ENCODE measurements at places on chromosomes 16 and 17.

DNA sequence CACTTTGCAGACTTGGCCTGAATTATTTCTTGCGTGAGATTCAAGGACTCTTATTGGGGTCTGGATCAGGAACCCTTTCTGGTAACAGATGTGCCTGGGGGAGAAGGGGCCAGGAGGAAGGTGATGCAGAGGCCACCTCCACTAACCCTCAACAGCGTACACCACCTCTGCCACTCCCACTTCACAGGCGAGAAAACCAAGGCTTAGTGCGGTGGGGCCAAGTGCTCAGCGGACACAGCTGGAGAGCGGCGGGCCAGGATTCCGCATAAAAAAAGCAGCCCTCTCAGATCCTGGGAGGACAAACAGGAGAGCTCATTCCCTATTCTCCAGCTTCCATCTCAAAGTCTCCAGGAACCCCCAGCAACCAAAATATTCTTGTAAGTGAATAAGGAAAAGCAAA, 51.4 kb downstream of the SLC7A5 start:
- no peak for DNase-seq

GRCh38 chr17:35890774-35891155, 10.6 kb upstream of the CCL5 start:
- peak; percentile 85 for DNase-seq

- DNase-seq, result no peak
These were observed 2.1 kb upstream of the FAM83G start for GRCh38 chr17:19006698-19007097.

- no peak for DNase-seq
These were observed 115.0 kb downstream of the MGAT5B start for GRCh38 chr17:76983075-76983775.

GRCh38 chr16:70652322-70652721, 6.0 kb downstream of the IL34 start:
- DNase-seq, result no peak

DNA sequence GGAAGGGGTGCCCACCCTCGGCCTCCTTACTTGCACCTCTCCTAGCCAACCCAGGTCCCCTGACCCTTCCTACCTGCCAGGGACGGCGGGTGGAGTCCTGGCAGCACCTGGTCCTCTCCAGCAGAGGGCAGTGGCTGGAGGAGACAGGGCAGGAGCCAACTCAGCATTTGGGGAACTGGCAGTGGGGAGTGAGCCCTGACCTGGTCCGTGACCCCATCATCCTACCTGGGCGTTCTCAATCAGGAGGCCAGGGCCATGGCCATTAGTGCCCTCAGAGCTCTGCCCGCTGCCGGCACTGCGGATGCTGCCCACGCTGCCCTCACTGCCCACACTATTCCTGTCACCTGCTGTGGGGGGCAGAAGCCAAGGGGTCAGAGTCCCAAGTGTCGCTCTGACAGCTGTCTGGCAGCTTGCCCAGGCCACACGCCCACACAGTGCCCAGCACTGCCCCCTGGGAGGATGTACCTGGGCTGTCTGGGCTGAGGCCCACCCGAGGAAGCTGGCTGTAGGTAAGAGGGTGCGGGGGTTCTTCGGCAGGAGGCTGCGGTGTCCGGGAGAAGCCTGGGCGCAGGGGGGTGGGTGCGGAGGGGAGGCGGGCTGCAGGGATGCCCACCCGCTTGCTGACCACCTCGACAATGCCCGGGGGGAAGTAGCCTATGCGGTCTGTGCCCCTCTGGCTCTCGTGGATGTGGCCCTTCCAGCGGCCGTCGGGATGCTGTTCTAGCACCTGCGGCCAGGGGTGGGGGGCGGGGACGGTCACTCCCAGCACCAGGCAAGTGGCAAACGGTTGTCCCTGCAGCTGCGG, 10.8 kb downstream of the CASKIN2 start:
- no peak for DNase-seq

DNA sequence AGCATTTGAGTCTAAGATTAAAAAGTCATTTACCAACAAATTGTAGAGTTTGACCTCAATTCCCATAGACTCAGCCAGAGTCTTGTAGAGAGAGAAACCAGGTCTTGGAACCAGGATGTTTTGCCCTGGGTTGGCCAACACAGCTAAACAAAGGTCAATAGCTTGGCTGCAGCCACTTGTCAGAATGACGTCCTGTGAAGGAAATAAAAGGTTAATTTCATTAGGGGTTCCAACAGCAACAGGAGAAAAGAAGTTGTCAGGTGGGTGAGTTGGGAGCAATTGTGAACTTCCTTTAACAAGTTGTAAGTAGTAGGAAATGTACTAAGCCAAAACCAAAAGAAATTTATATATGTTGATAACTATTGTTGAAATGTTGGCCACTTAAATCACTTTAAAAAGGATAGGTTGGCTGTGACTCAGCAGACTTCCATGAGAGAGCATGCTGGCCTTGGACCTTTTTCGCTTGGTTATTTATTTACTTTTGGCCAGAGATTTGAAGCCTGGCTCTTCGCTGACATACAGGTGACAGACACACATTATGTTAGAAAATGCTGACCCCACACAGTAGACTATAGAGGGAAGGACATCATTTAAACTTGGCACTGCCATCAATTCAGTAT, 4.3 kb downstream of the TAT start:
- DNase-seq, result no peak

DNA sequence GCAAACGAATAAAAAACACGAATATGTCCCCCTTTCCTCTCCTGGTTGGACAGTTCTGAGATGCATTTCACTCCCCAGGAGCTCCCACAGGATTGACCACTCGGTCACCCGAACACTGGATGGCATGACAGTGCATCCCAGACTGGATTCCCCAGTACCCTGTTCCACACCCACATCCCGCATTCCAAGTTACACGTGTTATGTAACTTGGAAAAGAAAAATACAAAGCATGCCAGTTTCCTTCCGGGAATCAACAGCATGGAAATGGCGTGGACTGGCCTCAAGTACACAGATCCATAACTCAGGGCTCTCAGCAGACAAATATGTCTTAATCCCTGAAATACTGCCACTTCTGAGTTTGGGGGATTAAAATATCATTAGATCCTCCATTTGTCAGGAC, 12.6 kb upstream of the KLHL36 start:
- DNase-seq, result no peak

DNA sequence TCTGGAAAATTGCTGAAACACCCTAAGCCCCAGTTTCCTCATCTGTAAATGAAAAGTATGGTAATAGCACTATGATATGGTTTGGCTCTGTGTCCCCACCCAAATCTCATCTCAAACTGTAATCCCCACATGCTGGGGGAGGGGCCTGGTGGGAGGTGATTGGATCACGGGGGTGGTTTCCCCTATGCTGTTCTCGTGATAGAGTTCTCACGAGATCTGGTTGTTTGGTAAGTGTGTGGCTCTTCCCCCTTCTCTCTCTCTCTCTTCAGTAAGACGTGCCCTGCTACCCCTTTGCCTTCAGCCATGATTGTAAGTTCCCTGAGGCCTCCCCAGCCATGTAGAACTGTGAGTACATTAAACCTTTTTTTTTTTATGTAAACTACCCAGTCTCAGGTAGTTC, 490.7 kb downstream of the TMEM114 start:
- DNase-seq, result no peak

- no peak for DNase-seq
These were observed 53.2 kb downstream of the PIPOX start for GRCh38 chr17:29096094-29096493.

DNA sequence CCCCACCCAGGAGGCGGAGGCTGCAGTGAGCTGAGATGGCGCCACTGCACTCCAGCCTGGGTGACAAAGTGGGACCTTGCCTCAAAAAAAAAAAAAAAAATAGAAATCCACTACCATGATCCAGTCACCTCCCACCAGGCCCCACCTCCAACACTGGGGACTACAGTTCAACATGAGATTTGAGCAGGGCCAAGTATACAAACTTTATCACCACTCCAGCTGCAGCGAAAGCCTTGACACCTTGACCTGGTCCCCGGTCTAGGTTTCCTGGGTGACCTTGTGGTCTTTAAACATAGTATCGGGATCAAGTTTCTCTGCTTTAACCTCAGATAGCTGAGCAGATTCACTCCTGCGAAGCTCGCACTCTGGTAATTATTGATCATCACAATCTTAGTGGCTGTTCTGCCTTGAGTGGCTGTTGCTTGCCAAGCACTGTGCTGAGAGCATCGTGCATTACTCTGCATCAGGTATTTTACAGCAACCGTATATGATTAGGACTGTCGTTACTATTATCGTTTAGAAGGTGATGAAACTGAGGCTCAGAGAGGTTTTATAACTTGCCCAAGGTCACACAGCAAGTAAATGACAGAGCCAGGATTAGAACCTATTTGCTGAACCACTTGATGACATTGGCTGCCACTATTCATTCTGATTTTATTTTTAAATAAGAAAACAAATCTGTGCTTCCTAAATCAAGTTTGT, 50.3 kb upstream of the MEAK7 start:
- no peak for DNase-seq

DNA sequence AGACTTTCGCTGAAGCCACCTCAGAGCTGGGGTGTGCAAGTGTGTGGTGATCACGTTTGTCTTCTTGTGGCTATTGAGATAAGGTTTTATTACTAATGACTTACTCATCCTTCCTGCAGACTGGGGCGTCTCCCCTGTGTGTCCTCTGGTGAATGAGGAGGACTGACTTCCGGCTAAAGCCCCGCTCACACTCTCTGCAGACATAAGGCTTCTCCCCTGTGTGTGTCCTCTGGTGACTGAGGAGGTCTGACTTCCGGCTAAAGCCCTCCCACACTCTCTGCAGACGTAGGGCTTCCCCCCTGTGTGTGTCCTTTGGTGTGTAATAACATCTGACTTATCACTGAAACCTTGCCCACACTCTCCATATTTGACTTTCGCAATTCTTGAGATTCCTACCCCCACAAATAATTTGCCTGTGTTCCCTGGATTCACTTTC, 19.4 kb downstream of the PRDM7 start:
- no peak for DNase-seq

- DNase-seq, result no peak
These were observed 142.4 kb downstream of the CYLD start for GRCh38 chr16:50884066-50884860.

DNA sequence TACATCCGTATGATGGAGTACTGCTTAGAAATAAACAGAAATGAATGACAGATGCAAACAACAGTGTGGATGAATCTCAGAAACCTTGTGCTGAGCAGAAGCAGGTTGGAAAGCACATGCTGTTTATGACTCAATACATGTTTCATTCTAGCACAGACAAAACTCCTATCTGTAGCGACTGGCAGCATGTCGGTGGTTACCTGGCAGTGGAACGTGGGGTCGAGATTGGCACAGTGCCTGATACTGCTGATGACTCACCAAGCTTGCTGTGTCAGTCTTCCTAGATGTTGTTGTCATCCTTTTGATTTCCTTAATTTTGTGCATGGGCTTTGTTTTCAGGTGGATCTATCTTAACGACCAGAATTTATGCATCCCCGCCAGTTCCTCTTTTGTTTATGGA, 62.1 kb downstream of the GAN start:
- no peak for DNase-seq

DNA sequence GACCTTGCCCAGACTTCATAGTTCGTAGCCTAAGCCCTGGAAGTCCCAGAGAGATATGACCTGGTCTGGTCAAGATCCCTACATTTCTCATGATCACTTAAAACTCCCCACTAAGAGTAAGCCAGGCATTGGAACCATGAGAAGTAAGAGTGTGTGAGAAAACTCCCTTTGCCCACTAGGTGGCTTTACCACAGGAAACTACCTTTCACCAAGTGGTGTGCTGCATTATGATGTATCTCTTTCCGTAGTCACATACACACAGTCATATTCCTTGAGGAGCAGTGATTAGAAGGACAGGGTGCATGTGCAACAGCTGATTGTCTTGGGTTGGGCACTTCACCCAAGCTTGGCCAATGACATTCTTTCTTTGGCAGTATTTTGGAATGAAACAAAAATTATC, 639.3 kb downstream of the KCNJ2 start:
- no peak for DNase-seq

GRCh38 chr17:62616993-62617893, 10.2 kb upstream of the MRC2 start:
- no peak for DNase-seq

GRCh38 chr17:76410328-76410965, 26.0 kb downstream of the SPHK1 start:
- no peak for DNase-seq

- DNase-seq, result no peak
These were observed 145.5 kb upstream of the SOX9 start for GRCh38 chr17:71975331-71975801.

GRCh38 chr17:81260641-81261040, 21.5 kb downstream of the NDUFAF8 start:
- DNase-seq, result no peak

DNA sequence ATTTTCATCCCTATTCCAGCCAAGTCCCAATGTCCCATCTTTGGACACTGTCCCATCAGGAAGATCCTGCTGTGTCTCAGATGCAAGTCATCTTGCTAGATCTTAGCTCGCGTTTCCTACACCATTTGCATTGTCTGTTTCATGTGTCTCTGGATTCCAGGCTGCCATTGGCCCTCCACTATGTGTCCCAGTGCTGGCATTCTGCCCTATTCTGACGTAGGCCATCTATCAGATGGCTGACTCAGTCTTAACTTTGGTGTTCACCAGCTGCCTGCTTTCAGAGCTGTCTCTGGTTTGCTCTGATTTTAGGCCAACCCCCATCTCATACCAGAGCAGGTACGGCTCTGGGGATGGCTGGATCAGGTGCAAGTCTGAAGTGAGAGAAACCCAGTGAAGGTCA, 300.9 kb upstream of the ASIC2 start:
- no peak for DNase-seq

- DNase-seq, result no peak
These were observed 15.2 kb downstream of the GSG1L2 start for GRCh38 chr17:9806699-9807098.

- no peak for DNase-seq
These were observed 2.5 kb upstream of the SRRM2 start for GRCh38 chr16:2749936-2750335.

GRCh38 chr17:12993631-12994030, 24.2 kb downstream of the ELAC2 start:
- DNase-seq, result no peak

- DNase-seq, result no peak
These were observed 483.0 kb downstream of the TMEM114 start for GRCh38 chr16:8107296-8107695.

DNA sequence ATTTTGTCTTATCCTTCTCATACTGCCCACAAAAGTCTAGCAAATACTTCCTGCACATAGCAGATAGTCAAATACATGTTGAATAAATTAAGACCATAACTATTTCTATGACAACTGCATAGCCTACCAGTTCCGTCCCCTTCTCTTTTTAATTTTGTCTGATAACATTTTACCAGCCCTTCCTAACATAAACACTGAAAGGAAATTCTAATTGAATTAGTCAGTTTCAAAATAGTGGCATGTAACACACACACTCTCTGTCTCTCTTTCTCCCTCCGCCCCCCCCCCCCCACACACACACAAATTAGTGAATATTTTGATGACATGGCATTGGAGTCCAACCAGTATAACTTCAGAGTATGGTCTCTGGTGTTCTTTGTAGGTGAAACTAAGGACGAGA, 41.8 kb downstream of the TNRC6C start:
- DNase-seq, result no peak
